ENCODE measurements at places on chromosomes 16 and 17. TPM values are rescaled to one million over a fixed set of nuclear protein-coding genes. Genes with fewer than 3 reads are reported as not detected.

The KRT25 gene
- not detected for total RNA-seq

The MTHFSD gene
- total RNA-seq, result 8.5 TPM

The NAGS gene
- total RNA-seq, result 0.41 TPM

The SLFN11 gene
- 15.2 TPM for total RNA-seq

The APOBR gene
- total RNA-seq, result not detected
